Activated T-helper 1 cell treated with anti-CD3 and anti-CD28 coated beads, Interleukin-12 subunit alpha, Interleukin-12 subunit beta, Interleukin-2, Interleukin-4 antibody, amounts not matched to agents 30 ng/mL and 10 ng/mL and 1 ng/mL, durations not matched to agents 14 hours and 24 hours and 36 hours (primary cell): ENCODE measurements at places on chromosomes 7 and 10. TPM values are rescaled to one million over a fixed set of nuclear protein-coding genes. Genes with fewer than 3 reads are reported as not detected.

Gene CUEDC2
- total RNA-seq, result 59.0 and 59.4 TPM in 2 replicates

Gene PAX4
- not detected in 2 replicates for total RNA-seq

Gene PTPRZ1
- total RNA-seq, result not detected in 2 replicates

Gene FAM13C
- not detected in 2 replicates for total RNA-seq

Gene CTTNBP2
- not detected in 2 replicates for total RNA-seq

Gene TMEM139
- total RNA-seq, result 0.73 TPM in 1 of 2 replicates, not detected in the other

Gene ADCYAP1R1
- not detected in 2 replicates for total RNA-seq

Gene TSC22D4
- 126 and 134 TPM in 2 replicates for total RNA-seq

Gene TEX47
- total RNA-seq, result not detected in 2 replicates

Gene GHRHR
- total RNA-seq, result not detected in 2 replicates

Gene GBX1
- not detected in 2 replicates for total RNA-seq

Gene ARHGAP22
- 0.66 and 1.2 TPM in 2 replicates for total RNA-seq

DNA sequence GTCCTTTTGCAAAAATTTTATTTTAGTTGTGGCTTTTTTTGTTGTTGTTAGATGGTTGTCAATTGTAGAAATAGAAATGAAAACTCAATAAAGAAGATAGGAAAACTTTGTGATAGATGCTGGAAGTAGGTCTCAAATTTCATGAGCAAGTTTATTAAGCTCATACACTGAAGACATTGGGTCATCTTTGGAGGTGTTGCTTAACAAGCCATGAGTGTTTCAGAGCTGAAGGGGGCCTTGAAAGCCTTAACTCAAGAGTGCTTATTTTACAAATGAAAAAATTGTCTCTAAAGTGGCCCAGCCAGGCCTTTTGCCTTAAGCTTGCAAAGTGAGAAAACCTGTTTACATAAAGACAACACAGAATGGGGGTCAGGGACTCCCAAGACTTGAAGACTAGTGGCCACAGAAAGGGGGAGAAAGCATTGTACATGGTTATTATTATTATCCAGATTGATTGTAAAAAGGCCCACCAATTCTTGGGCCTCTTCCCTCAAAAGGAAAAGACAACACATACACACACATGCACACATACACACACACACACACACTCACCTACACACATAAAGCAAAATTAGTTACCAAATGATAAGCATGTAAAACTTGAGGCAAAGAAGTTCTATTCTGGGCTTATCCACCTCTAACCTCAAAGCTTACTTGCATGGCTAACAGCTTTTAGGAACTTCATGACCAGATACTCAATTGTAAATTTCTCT is 49.7 kb upstream of the GLCCI1 start:
- DNase-seq, result no peak

DNA sequence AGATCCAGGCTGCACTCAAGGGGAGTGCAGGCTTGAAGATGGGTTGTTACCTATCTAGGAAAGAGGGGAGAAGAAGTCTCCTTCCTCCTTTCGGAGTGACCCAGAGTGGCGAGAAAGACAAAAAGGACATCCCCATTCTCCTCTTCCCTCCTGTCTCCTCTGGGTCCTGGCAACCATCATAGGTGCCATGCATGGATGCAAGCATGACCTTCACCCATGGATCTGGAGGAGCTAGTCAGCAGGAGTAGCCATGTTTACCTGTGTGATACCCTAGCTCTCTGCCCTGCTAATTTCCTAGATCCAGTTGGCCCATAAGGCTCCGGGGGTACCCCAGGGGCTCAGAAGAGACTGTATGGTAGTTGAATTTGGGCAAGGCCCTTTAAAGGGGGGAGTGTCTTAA is 17.2 kb upstream of the CROT start:
- DNase-seq, result no peak

GRCh38 chr10:128178302-128178958 is 52.2 kb upstream of the MKI67 start:
- peak; percentile 42 for DNase-seq

GRCh38 chr7:151438864-151439601 is 908 bp downstream of the CRYGN start:
- no peak for DNase-seq

- peak; percentile 27 for DNase-seq
Observed at GRCh38 chr10:72370201-72370722, 15.5 kb upstream of the DNAJB12 start.

DNA sequence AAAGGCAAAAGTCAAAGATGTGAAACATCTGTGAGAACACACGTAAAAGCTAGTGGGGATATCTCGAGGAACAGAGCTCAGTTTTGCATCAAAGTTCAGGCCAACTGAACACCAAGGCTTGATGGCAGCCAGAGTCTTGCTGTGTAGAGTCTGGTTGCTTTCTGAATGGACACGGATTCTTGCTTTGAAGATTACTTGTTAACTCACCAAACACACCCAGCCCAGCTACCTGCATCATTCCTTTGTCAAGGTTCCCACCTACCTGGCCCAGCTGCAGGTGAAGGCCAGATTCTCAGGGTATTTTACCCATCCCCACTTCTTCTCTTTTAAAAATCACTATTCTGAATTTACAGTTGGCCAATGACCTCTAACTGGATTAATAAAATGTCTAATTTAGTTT is 174.4 kb upstream of the PHYHIPL start:
- no peak for DNase-seq

DNA sequence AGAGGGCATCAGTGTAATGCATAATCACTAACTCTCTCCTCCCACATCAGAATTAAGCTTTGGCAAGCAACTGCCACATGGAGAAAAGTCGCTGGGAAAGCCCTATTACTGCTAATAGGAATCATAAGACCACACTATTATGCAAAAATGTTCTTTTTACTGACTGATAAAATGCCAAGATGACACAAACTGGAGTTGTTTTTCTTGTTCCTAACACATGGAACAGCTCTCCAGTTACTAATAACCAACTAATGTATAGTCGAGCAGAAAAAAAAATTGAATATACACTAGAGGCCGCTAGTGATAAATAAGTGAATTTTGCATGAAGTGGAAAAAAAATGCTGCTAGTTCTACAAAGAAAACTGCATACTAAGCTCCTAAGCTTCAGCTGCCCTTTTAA is 165.6 kb downstream of the TPK1 start:
- DNase-seq, result no peak

DNA sequence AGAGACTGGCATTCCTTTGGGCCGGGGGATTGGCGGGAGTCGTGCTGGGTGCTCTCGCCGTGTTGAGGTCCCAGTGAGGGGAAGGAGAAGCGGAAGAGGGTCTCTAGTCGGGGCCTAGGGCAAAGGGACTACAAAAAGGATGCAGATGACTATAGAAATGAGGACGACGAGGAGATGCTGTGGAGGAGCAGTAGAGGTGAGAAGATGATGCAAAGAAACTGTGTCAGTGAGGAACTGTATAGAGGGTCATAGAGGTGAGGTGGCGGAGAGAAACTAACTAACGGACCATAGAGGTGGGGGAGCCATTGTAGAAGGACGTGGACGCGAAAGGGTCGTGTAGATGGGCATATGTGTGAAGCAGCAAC is 324 bp downstream of the TWNK start:
- no peak for DNase-seq

DNA sequence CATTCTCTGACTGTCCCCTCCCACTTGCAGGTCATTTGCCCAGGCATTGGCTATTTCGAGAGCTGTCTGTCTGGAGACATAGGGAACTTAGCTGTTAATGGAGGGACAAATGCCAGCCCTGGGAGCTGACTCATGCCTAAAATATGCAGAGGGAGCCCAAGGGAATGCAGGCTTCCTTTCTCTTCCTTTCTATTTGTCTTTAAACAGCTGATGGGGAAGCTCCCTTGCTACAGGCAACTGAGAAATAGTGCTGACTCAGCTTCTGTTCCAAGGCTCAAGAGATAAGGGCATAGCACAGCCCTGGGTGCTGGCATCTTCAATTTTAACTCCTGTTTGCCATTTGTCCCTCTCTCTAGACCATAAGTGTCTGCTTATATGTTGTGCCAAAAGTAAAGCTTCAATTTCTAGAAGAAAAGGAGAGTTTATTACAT is 82.7 kb upstream of the C1GALT1 start:
- no peak for DNase-seq

- no peak for DNase-seq
Observed at GRCh38 chr7:2545746-2546425, 9.4 kb downstream of the BRAT1 start.

DNA sequence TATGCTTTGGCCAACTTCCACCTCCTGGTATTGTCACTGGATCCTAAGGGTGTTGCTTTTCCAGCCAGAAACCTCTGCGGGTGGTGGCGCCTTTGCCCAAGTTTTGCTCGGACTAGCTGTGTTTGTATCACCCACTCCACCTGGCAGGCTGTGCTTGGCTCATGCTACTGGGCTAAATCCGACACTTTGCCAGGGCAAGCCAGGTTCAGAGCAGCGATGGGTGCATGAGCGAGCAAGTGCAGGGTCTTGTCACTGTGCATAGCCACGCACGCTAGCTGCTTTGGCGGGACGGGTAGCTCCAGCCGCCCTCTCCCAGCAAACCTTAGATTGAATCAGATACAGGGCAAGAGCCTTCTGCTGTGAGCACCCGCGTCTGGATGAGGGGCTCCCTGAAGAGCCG is 737.5 kb downstream of the PCDH15 start:
- DNase-seq, result no peak

DNA sequence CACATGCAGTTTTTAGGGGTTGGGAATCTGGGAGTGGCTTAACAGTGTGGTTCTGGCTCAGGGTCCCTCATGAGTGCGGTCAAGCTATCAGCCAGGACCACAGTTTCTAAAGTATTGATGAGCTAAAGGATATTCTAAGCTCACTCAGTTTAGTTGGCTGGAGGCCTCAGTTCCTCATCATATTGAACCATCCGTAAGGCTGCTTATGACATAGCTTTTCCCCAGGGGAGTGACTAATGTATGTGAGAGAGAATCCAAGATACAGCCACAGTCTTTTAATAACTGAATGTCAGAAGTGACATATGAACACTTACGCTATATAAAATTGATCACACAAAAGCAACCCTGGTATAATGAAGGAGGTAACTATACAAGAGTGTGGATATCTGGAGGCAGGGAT is 245.3 kb downstream of the POLR1F start:
- DNase-seq, result no peak

- DNase-seq, result no peak
Observed at GRCh38 chr10:65753532-65753931, 1172.3 kb upstream of the LRRTM3 start.

DNA sequence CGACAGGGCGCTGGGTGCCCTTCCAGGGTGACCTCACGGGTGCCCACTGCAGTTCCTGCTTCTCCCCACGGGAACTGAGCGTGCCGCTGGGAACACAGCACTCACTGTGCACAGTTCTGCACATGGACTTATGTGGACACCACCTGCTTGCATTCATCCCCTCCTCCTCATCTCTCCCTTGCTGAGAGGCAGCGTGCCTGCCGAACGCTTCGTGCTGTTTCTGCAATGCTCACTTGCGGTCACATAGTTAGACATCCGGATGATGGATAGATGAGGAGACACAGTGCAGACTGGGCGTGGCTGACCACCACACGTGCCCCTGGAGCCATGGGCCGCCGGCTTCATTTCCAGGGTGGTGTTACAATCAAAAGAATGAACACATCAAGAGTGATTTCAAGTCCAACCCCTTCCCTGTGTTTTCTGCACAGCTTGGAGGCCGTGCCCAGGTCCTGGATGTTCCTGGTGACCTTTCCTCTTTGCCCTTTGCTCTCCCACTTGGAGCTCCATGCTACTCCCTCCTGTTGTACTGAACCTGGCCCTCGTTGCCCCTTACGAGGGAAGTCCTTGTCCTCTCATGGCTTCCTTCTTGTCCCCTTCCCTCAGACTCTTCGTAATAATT is 119.4 kb downstream of the VIPR2 start:
- DNase-seq, result no peak

- no peak for DNase-seq
Observed at GRCh38 chr7:139749545-139749944, 28.3 kb downstream of the HIPK2 start.

DNA sequence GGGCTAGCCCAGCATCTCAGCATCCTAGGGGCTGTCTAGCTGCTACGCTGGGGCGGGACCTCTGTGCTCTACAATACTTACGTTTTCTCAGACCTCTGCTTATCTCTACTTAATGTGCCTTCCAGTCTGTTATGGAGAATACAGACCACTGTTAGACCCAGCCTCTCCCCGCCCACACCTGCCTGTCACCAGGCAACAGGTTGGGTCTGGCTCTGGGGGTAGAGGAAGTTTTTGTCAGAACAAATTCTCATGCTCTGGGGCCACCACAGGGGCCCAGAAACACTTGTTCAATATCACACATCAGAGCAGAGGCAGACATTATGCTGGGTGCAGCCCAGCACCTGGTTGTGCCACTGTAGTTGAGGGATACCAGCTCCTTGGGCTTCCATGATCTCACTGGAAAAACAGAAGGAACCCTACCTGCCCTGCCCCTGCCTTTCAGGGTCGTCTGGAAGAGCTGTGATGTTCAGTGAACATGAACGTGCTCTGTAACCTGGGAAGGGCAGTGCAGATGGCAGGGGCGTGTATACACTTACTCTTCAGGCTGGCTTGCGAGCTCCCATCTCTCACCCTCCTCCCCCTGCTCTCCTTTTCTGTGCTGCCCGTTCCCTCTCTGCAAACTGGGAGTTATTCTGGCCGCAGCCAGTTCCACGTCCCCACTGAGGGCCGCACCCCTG is 135.2 kb upstream of the PODXL start:
- no peak for DNase-seq

DNA sequence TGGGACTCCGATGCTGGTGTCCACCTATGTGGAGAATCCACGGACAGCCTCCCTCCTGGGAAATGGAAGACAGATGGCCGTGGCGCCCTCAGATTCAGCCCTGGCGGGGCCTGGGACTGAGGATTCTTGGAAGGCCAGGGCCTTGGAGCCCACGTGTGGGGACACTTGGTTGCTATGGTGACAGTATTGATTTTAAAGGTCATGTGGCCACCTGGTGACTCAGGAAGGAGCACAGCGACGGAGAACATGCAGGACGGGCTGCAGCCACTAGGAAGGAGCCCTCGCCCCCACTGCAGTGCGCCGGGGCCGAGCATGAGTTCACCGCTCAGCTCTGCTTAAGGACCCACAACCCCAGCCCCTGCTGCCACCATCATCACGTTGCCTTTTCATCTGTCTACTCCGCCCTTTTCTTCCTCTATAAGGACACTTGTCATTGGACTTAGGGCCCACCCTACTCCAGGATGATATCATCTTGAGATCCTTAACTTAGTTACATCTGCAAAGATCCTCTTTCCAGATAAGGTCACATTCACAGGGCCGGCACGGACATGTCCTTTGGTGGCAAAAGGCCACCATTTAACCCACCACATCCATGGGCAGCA is 3.7 kb upstream of the STK32C start:
- no peak for DNase-seq

DNA sequence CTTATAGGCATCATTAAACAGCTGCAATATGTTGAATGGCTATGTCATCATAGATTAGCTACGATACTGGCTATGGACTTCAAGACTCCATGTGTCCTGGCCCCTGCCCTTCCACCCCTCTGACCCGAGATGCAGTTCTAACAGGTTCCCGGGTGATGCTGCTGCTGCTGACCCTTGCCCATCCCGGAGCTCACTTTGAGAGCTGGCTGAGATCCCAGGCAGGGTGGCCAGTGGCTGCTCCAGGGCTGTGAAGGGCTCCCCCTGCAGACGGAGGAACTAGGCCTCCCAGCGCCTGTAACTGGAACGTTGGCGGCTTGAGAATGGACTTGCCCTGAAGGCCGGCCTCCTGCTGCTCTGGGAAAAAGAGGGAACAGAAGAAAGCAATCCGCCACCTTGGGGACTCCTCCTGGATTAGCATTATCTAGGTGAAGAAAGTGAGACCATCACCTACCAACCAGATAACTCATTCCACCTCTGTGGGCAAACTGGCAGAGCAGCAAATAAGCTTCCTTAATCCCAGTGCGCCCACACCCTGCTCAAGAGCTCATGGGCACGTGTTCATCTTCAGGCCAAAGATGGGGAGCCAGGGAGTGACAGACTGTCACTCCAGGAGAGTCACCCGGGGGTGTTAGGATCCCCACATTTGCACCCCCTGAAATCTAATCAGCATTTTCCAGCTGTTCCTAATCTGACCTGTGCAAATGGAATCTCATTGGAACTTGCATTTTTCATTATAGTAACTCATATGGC is 56.8 kb downstream of the PARP12 start:
- DNase-seq, result no peak
